ENCODE measurements at places on chromosomes 5 and 9. TPM values are rescaled to one million over a fixed set of nuclear protein-coding genes. Genes with fewer than 3 reads are reported as not detected.

DNA sequence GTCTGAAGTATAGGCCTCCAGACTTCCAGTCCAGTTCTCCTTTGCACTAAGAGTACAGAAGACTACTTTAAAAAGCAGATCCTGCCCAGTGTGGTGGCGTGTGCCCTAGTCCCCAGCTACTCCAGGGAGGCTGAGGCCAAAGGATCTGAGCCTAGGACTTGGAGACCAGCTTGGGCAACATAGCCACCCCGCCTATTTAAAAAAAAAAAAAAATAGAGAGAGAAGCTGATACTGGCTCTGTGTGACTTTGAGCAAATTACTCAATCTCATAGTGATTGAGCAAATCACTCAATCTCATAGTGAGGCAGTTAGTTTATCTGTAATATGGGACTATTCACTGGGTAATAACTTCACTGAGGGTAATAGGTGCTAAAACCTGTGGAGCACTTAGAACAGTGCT, 43.6 kb upstream of the KDM4C start:
- H3K36me3 ChIP-seq = no peaks in the 10 kb centered on the region
- H3K27me3 ChIP-seq = no peaks in the 10 kb centered on the region
- H3K27ac ChIP-seq = no peak overlapping the region
- H3K4me1 ChIP-seq = peaks cover 8% of the 10 kb centered on the region
- DNase-seq = no peak

DNA sequence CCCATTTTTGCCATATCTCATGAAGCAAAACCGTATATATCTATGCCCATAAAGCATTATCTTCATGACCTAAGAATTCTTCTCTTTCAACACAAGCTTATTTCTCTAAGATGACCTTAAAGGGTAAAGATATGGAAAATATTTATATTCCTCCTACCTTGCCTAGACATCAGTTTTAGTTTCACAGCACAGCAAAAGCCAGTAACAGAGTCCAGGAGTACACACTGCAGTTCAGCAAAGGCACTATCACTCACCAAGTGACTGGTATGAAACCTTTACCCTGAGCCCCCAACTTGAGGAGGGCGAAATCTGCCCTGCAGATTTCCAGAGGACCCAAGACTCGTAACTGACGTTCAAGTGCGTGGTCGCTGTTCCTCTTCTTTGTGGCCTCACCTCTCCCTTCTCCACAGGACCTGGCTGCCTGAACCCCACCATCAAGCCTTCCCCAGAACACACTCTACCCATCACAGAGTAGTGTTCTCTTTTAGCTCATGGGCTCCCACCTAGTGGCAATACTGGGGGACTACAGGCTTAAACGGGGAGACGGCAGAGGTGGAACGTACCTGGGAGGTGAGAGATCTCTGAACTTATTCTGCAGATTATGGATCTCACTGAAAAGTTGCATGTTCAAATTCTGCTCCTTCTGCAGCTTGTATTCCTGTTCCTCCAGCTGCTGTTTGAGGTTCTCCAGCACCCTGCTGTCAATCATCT, 141.0 kb downstream of the CDK5RAP2 start:
- peaks cover 6% of the 10 kb centered on the region for H3K4me1 ChIP-seq
- H3K36me3 ChIP-seq = peaks cover 49% of the 10 kb centered on the region
- no peaks in the 10 kb centered on the region for H3K27me3 ChIP-seq
- no peak overlapping the region for H3K4me3 ChIP-seq
- no peak overlapping the region for H3K27ac ChIP-seq

DNA sequence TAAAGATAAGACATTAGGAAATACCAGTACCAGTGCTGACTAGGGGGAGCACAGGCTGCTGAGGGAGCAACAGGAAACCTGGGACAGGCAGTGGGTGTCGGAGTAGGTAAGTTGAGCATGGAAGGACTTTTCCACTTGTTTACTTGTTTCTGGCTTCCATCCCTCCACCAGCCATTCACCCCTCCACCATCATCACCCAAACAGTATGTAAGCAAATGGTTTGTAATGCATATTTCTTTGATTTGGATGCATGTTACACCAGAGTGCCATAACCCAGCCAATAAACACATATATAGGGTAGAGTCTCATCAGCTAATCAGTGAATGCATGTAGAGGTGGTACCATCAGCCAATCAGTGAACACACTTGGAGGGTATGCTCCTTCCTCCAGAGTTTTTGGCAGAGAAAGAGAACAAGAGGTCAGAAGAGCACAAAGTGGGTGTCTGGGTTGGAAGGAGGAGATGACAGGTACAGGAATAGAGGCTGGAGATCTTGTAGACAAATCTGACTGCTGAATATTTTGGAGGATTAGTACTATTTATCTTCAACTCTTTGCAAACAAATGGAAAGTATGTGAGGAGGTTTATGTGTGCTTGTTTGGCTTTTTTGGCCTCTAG, 37.7 kb upstream of the PDE8B start:
- H3K36me3 ChIP-seq = no peaks in the 10 kb centered on the region
- no peak overlapping the region for H3K4me3 ChIP-seq
- H3K27me3 ChIP-seq = peaks cover 6% of the 10 kb centered on the region
- peak; percentile 64 for DNase-seq
- no peak overlapping the region for H3K27ac ChIP-seq

DNA sequence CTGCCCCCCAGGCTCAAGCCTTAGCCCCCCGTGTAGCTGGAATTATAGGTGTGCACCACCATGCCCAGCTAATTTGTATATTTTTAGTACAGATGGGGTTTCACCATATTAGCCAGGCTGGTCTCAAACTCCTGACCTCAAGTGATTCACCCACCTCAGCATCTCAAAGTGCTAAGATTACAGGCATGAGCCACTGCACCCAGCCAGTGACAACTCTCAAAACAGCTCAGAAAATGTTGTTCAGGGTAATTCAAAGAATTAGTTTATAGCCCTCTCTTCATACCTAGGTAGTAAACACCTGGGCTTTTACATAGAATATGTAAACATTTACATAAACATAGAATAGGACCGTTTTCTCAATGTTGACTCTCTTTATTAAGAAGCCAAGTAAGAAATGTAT, 168.7 kb downstream of the ENC1 start:
- H3K36me3 ChIP-seq = no peaks in the 10 kb centered on the region
- H3K27me3 ChIP-seq = no peaks in the 10 kb centered on the region
- no peak overlapping the region for H3K27ac ChIP-seq
- no peaks in the 10 kb centered on the region for H3K4me1 ChIP-seq

GRCh38 chr9:89594811-89595550, 9.8 kb upstream of the GADD45G start:
- H3K4me3 ChIP-seq = no peak overlapping the region
- H3K27ac ChIP-seq = no peak overlapping the region
- peak; percentile 84 for DNase-seq
- no peaks in the 10 kb centered on the region for H3K36me3 ChIP-seq
- no peaks in the 10 kb centered on the region for H3K4me1 ChIP-seq

DNA sequence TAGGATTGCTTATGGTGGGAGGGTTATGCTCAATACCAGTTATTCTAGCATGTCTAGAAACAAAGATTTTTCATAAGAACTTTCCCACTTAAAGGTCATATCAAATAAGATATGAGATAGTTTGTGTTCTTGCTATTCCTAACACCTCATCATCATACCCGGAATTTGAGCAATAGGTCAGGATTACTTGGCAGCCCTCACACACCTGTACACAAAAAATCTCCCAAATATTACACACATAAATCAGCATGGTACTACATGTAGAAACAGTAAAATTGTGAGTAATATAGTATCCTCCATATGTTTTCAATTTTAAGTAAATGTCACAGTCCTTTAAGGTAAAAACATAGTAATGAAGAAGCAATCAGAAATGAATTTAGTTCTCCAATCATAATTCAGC, 113.7 kb downstream of the SLC25A46 start:
- no peak overlapping the region for H3K4me3 ChIP-seq
- H3K36me3 ChIP-seq = no peaks in the 10 kb centered on the region
- no peak for DNase-seq
- H3K27ac ChIP-seq = no peak overlapping the region
- H3K27me3 ChIP-seq = no peaks in the 10 kb centered on the region
- H3K4me1 ChIP-seq = no peaks in the 10 kb centered on the region

DNA sequence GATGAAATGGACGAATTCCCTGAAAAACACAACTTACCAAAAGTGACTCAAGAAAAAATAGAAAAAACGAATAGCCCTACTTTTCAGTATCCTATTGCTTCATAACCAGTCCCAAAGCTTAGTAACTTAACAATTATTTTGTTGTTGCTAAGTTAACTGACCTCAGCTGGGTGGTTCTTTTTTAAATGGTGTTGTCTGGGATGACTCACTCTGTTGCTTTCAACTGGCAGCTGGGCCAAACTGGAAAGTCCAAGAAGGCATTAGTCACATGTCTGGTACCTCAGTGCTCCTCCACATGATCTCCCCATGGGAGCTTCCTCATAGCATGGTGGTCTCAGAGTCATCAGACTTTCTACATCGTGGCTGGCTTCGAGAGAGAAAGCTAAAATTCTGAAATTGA, 47.8 kb upstream of the ADAMTS2 start:
- no peaks in the 10 kb centered on the region for H3K36me3 ChIP-seq
- H3K27me3 ChIP-seq = no peaks in the 10 kb centered on the region
- no peak overlapping the region for H3K27ac ChIP-seq

DNA sequence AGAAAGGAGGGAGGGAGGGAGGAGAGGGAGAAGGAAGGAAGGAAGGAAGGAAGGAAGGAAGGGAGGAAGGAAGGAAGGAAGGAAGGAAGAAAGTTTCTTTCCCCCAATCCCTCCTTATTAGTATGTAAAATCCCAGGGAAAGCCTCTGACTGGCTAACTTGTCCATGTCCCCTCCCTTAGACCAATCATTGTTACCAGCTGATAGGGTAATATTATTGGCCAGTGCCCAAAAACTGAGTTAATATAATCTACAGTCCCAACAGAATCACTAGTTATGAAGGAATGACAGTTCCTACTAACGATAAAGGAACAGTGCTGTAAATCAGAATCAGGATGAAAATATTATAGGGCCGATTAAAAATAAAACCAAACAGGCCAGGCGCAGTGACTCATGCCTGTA, 53.6 kb upstream of the CCNG1 start:
- no peak overlapping the region for H3K27ac ChIP-seq
- no peaks in the 10 kb centered on the region for H3K27me3 ChIP-seq

DNA sequence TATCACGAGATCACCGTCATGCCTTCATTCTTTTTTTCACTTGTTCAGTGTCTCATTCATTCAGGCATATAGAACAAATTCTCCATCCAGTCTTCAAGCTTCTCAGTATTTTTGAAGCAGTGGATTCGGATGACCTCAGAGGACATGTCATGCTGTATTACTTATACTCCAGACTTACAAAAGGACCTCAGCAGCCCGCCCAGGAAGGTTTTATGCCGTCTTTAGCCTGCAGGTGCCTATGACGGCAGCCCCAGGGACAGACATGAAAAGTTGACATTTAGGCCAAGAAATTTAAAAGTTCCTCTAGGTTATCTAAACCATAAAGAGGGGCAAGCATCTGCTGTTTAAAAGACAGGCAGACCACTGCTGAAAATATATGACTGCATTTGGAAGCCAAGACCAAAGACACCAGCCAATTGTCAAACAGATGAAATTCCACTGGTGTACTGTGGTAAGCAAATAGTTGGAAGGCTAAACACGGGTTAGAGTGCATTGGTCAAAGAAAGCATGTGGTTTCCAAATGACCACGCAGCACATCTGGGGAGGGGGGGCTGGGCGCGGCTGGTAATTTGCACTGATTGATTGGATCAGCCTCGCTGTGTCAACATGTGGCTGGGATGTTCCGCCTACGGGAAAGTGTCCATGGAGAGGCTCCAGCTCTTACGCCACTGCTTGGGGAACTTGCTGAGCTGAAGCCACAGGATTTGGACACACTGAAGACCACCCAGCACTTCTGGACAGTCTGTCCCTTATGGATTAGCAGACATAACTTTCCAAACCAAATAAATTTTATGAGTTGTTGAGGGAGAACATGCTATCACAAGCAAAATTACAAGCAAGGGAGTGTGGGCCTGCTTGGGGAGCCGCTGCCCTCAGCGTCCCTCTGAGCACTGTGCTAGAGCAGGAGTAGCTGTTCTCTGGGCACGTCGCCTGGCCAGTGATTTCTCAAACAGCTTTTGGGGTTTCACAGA, 173.6 kb downstream of the FANCC start:
- no peak overlapping the region for H3K4me3 ChIP-seq
- no peaks in the 10 kb centered on the region for H3K36me3 ChIP-seq
- DNase-seq = peak; percentile 98
- H3K27ac ChIP-seq = peak overlapping the region; percentile 77
- peaks cover 35% of the 10 kb centered on the region for H3K4me1 ChIP-seq

DNA sequence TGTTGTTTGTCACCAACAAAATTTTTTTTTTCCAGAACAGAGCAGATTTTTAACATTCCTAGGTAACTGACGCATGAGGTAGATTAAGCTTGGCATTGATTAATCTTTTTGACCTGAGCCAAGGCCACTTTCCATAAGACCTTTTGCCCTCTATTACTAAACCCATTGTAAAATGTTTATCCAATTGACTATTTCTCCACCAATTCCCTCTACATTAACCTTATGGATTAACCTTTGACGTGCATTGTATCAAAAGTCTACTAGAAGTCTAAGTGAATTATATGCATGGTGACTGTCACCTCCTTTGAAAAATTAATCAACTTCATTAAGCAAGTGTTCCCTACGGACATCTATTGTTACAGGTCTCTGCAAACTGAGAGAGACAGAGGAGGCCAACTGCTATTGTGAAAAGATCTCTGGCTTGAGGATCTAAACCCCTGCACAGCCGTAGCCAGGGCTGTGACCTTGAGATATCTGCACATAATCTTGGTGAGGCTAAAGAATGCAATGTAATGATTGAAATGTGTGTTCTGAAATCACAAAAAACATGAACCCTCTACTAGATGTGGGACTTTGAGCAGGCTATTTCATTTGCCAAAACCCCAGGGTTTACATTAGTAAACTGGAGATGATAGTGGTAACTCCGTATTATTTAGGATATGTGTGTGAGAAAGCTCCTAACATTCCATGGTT, 632.2 kb downstream of the TLR4 start:
- no peaks in the 10 kb centered on the region for H3K4me1 ChIP-seq
- H3K4me3 ChIP-seq = no peak overlapping the region
- no peak for DNase-seq
- no peaks in the 10 kb centered on the region for H3K27me3 ChIP-seq

The CDKN2B-AS1 gene
- 0.52 TPM for total RNA-seq

The HACD4 gene
- total RNA-seq = 15.4 TPM

The FBXW11 gene
- 60.8 TPM for total RNA-seq

The ANKRD34B gene
- not detected for total RNA-seq

The CFAP157 gene
- not detected for total RNA-seq

The PPP1R2B gene
- not detected for total RNA-seq
